ENCODE measurements at places on chromosomes 5 and 9.

DNA sequence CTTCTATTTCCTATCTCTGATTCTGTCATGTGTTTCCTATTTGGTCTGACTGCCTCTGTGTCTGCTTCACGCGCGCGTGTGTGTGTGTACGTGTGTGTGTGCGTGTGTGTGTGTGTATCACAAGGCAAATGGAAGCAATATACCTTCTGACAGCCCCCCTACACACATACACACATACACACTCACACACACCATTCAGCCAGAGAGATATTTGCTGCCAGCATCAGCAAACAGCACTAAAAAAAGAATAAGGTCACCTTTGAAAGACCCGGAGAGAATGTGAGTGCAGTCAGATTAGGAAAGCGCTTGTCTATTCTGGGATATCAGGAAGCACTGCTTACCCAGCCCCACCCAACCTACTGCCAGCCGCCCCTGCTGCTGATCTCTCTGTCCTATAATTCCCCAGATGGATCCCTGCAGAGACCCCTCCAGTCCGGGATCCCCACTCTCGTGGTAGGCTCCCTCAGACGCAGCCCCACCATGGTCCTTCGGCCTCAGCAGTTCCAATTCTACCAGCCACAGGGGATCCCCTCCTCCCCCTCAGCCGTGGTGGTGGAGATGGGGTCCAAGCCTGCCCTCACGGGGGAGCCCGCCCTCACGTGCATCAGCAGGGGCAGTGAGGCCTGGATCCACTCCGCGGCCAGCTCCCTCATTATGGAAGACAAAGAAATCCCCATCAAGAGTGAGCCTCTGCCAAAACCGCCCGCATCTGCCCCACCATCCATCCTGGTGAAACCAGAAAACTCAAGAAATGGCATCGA lies 45.7 kb downstream of the PLAC8L1 start:
- no peak for DNase-seq

GRCh38 chr5:4646715-4647375 lies 493.3 kb upstream of the ADAMTS16 start:
- DNase-seq: no peak

GRCh38 chr5:131773805-131774204 lies 23.0 kb downstream of the FNIP1 start:
- no peak for DNase-seq

- DNase-seq: no peak
These were observed 71.8 kb downstream of the PHF2 start for GRCh38 chr9:93648181-93648580.

GRCh38 chr5:1749346-1750124 lies 50.1 kb downstream of the MRPL36 start:
- no peak for DNase-seq
